ENCODE measurements at places on chromosomes 1 and 21.

GRCh38 chr21:40731206-40731605 is 115.8 kb downstream of the DSCAM start:
- DNase-seq, result no peak

DNA sequence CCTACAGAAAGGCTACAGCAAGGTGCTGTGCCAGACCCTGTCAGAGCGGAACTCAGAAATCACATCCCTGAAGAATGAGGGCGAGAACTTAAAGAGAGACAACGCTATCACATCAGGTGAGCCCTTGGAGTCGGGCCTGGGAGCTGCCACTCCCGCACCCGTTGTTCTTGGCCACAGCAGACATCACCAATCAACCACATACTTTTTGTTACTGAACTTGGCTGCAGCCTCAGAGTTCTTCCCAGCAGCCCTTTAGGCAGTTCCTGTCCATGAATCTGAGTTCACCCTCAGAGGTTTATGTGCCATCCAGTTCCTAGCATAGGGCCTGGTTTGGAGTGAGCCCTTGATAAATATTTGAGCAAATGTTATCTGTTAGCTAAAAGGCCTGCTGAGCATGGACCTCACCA is 61.6 kb downstream of the FHAD1 start:
- DNase-seq, result no peak

DNA sequence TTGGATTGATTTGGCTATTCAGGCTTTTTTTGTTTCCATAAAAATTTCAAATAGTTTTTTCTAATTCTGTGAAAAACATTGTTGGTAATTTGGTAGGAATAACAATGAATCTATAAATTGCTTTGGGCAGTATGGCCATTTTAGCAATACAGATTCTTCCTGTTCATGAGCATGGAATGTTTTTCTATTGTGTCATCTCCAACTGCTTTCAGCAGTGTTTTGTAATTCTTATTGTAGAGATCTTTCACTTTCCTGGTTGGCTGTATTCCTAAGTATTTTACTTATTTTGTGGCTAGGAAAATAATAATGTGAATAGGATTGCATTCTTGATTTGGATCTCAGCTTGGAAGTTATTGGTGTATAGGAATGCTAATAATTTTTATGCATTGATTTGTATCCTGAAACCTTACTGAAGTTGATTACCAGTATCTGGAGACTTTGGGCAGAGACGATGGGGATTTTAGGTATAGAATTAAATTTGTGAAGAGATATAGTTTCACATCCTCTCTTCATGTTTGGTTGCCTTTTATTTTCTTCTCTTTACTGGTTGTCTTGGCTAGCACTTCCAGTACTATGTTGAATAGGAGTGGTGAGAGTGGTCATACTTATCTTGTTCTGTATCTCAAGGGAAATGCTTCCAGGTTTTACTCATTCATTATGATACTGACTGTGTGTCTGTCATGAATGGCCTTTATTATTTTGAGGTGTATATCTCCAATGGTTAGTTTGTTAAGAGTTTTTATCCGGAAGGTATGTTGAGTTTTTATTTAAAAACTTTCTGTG is 57.3 kb downstream of the DRAM2 start:
- peak; percentile 17 for DNase-seq

- no peak for DNase-seq
Measured at GRCh38 chr1:2145946-2146835, 48.4 kb downstream of the FAAP20 start.

DNA sequence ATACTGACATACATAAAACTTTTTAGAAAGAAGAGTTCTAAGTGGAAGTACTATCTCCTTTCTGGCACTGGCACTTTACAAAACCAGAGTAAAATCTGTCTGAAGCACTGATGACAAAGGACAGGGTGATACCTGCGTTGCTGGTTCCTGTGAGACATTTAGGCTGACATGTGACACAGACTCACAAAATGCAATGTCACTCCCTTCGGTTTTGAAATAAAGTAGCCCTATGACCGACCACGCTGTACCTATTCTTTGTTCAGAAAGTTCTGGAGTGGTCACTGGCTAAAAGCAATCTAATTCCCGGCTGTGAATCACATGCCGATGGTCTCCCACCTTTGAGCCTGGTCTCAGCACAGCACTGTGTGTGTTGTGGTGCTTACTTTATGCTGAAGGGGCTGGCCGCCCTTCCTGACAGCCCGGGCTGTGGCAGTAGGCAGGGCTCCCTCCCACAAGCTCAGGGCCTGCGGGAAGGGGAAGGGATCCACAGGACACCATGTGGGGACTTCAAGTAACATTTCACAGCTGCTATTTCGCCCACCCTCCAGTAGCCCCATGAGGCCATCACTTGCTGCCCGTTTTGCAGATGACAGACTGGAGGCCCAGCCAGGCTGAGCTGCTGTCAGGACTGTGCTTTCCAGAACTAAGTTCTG is 48.0 kb downstream of the MRPL37 start:
- no peak for DNase-seq

GRCh38 chr1:64474665-64475439 is 4.9 kb downstream of the CACHD1 start:
- no peak for DNase-seq

GRCh38 chr1:87179851-87180519 is 148.7 kb upstream of the LMO4 start:
- DNase-seq, result no peak

- DNase-seq, result no peak
Measured at GRCh38 chr1:214657299-214657698, 54.3 kb downstream of the CENPF start.

GRCh38 chr21:19807201-19807600 is 1191.0 kb upstream of the NCAM2 start:
- no peak for DNase-seq

Data from GM12878 (cell line).